NCI-H2029 treated with DMSO at 0.1 percent for 48 hours (cell line): ENCODE measurements at places on chromosomes 16 and 17.

DNA sequence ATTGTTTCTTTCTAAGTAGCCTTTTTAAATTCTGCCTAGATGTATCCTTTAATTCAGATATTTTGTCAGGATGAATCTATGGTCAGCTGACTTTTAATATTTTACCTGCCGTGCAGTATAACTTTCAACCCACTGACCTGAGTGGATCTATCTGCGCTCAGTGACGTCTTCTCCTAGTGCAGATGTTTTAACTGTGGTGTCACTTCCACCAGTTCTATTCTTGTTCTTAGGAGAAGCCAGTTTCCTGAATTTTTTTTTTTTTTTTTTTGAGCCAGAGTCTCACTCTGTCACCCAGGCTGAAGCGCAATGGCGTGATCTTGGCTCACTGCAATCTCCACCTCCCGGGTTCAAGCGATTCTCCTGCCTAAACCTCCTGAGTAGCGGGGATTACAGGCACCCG lies 5.0 kb upstream of the TM4SF5 start:
- no peak for DNase-seq

DNA sequence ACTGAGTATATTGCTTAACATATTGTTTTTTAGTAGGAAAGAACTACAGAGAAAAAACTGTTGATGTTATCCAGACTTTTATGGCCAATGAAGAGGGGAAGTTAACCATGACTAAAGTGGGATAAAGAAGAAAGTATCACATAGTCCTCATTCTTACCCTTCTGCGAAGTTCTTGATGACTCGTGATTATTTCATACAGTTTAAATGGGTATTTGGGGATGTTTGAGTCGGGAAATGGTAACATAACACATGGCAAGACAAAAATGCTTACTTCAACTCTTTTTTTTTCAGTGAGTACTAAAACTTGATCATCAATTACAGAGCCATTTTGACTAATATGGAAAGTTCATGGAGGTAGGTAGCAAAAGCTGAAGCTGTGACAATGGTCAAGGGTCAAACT lies 4.9 kb downstream of the POLG2 start:
- no peak for DNase-seq

- DNase-seq: peak; percentile 49
These were observed 76.0 kb downstream of the GPR139 start for GRCh38 chr16:19997734-19998133.

- DNase-seq: no peak
These were observed 43.7 kb downstream of the PKD1L3 start for GRCh38 chr16:71956486-71956885.

DNA sequence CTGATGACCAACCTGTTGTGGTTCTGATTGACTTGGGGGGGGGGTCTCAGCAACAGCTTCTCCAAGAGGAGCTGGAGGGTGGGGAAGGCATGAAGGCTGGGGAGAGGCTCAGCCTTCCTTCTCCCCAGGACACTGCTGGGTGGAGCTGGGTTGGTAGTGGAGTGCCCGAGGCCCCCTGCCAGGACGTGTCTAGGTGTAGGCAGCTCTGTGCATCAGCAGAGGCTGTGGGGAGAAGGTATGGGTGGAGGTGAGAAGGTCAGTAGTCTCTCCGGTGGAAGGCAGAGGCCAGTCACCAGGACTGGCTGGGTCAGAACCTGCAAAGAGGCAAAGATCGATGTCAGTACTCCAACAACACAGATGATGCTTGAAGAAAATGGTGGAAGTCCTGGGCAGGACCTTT lies 3.9 kb downstream of the CHAD start:
- DNase-seq: no peak

DNA sequence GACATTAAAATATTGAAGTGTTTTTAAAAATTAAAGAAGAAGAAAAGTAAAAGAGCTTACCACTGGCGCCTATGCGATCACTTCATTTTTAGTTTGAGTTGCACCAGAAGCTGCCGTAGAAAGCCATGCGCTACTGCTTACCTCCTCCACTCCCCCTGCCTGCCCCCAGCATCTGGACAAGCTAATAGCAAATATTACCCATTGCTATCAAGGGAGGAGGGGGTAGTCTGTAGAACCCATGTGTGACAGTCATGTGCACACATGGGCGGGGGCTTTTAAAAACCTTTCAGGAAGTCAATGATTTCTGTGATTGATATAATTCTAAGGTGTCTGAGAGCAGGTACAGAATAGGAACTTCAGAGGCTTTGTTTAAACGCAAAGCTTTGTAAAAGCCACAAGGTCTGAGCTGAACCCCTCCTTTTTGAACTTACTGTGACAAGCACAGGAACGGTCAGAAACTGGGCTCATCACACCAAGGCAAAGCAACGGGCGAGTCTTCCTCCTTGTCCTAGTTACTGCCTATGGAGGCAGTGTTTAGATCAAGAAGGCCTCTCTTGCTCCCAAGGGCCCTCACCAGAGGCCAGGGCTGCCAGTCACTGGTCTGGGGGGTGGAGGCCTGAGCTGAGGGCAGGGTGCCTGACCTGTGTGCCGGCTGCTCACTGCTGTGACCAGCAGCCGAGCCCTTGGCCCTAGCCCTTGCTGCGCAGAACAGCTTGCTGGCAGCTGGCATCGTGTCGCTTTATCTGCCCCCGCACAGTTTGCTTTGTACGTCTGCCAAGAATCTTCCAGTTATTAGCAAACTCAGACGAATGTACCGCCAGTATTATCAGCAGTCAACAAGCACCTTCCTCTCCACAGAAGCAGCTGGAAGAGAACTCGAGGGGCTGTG lies 15.0 kb downstream of the GINS2 start:
- peak; percentile 56 for DNase-seq

DNA sequence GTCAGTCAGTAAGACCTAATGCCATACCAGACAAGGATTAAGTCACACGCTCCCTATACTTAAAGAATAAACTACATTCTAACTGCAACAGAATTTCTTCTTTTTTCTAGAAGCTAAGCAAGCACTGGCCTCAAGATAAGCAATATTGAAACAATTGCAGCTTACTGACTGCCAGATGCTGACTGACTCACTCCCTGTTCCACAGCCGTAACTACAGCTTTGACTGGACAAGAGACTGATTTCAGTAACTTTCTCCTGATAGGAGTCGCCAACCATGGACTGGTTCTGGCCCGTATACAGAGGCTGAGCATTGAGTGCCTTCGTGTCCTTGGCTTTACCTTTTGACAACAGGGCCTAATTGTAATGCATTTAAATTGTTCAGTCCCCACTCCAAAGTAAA lies 67.9 kb downstream of the TRIM37 start:
- DNase-seq: no peak

GRCh38 chr16:49275050-49275730 lies 6.4 kb downstream of the CBLN1 start:
- DNase-seq: no peak

GRCh38 chr16:75341564-75342307 lies 90.3 kb upstream of the BCAR1 start:
- DNase-seq: no peak

DNA sequence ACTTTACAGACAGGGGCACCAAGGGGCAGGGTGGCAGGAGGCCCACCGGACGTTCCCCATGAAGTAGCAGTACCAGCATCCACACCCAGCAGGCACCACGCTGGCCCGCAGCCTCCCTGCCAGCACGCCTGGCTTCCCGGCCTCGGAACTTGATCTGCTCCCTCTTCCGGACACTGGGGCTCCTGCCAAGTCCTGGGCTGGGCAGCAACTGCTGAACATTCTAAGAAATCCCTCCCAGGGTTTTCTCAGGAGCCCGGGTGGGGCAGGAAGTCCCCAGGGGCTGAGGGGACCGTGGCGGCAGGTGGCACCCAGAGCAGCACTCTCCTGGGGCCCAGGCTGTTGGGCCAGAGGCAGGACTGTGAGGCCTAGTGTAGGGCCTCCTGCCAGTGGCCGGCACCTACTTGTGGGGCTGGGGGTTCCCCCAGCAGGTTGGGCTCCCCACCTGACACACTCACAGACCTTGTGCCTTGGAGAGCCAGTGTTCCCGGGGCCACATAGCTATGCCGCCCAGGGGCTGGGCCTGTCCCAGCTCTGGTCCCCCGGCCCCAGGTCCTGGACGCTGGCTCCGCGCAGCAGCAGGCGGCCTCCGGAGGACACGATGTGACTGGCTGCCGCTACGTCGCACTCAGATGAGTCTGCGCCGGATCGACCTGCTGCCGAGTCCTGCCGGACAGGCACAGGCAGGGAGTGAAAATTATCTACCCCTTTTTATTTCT lies 86.2 kb upstream of the CBX4 start:
- peak; percentile 7 for DNase-seq

DNA sequence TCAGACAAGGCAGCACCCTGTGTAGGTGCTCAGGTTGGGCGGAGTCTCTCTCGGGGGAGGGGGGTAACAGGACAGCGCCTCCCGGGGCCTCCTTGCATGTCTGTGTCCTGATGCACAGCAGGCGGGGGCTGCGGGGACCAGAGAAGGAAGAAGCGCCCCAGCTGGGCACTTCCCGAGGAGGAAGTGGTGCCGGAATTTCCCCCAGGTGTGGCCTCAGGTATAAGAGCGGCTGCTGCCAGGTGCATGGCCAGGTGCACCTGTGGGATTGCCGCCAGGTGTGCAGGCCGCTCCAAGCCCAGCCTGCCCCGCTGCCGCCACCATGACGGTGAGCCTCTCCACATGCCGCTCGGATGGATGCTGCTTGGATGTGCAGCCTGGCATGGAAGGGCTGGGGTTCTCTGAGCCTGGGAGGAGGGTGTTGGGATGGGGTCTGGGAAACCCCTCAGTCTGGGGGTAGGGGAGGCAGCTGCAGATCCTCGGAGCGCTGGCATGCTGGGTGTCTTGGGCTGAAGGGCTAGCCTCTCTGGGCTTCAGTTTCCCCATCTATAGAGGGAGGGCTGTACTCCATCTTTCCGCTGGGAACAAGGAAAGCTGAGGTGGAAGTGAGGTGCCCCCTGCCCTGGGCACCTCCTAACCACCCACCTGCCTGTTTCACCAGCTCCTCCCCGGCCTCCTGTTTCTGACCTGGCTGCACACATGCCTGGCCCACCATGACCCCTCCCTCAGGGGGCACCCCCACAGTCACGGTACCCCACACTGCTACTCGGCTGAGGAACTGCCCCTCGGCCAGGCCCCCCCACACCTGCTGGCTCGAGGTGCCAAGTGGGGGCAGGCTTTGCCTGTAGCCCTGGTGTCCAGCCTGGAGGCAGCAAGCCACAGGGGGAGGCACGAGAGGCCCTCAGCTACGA lies at the start of gene IL17C:
IL17C (plus strand) TSS at position 250 of the 908 bp plus-strand sequence; CDS start at position 320, 70 bp downstream.
- DNase-seq: peak; percentile 6

DNA sequence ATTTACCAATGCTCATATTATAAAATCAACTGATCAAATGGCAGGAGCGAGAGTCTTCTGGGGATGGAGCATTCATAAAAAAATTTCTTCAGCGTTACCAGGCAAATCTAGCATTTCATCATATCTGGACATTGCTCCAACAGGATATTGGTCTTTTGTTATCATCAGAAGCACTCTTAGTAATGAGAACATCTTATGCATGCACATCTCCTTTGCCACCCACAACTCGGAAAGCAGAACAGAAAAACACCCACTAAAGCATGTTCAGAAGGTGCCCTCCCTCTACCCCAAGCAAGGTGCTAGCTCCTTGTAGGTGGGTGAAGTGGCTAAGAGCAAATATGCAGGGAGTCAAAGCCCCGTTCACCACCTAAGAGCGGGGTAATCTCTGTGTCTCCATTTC lies 18.9 kb downstream of the ARHGAP17 start:
- DNase-seq: no peak

- no peak for DNase-seq
These were observed 20.9 kb downstream of the SOST start for GRCh38 chr17:43737722-43738121.

DNA sequence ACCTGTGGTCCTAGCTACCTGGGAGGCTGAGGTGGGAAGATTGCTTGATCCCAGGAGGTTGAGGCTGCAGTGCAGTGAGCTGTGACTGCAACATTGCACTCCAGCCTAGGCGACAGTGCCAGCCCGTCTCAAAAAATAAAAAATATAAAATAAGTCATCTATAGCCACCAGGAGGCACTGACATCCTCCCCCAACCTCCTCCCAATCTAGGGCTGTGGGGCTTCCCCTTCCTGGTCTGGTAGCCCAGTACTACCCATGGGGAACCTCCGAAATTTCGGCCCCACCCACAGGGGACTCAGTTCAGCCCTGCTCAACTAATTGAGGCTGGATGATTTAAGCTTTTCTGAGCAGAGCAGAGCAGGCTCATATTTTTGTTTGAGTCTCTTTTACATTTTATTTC lies 3.2 kb downstream of the ZSCAN10 start:
- no peak for DNase-seq

DNA sequence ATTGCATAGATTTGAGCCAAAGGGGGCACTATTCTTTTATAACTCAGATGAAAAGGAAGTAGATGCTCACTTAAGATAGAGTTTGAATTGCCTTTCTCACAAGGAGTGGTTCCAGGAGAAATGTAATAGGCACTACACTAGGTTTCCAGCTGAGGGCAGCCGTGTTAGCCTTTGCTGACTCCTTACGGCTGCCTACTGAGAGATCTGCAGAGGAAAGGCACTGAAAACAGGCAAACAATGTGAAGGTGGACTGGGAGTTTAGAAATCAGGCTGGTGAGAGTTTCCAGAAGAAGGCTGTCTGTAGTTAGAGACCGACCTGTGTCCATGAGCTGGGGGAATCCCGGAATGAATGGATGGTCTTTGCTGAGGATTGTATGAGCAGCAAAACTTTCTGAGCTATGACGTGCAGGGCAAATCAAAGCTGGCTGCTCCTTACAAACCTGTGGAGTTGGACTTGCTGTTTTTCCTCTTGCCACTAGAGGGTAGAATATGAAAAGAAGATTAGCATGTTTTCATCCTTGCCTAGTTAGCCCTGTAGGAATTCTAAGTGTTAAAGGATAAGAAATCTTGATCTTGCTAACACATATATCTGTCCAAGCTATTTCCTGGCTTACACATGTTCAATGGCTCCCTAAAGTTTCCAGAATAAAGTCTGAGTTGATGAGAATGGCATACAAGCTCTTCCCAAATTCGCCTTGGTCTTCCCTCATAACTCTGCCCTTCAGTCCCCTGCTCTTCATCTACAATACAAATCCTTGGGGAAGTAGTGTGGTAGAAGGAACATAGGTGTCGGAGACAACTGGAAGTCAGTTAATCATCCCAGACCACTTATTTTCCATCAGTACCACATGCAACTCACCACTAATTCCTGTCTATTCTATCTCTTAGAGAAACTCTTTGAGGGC lies 20.1 kb upstream of the TAOK1 start:
- peak; percentile 55 for DNase-seq

- no peak for DNase-seq
These were observed 36.5 kb downstream of the FTO start for GRCh38 chr16:53740476-53740875.

DNA sequence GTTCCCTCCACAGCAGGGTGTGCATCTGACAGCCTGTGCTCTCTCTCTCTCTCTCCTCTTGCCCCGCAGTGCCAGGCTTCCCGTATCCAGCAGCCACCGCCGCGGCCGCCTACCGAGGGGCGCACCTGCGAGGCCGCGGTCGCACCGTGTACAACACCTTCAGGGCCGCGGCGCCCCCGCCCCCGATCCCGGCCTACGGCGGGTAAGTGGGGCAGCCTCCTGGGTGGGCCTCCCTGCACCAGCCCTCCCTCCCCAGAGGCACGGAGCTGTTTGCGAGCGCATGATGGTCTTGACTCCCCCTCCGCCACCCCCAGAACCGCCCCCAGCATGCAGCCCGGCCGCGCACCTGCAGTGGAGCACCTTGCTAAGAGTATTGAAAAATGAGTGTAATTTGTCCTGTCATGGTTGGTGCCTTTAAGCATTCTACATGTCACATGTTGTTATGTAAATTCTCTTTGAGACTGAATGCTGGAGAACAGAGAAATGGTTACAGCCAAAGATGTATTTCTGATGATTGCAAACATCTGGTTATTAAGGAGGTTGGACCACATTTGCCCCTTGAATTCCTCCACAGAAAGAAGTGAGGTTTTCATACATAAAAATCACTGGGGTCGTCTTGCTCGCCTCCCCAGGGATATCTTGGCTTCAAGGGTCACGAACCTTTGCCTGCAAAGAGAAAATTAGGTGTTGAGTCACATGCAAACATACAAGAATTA lies 321.3 kb downstream of the RBFOX1 start:
- no peak for DNase-seq
